ENCODE measurements at places on chromosomes 11 and 22. TPM values are rescaled to one million over a fixed set of nuclear protein-coding genes. Genes with fewer than 3 reads are reported as not detected.
A peak's percentile ranks its signal among the peaks of the same experiment; 100 is the strongest.

- DNase-seq = peak; percentile 47
These were observed 10.1 kb upstream of the B4GALNT4 start for GRCh38 chr11:359181-359714.

DNA sequence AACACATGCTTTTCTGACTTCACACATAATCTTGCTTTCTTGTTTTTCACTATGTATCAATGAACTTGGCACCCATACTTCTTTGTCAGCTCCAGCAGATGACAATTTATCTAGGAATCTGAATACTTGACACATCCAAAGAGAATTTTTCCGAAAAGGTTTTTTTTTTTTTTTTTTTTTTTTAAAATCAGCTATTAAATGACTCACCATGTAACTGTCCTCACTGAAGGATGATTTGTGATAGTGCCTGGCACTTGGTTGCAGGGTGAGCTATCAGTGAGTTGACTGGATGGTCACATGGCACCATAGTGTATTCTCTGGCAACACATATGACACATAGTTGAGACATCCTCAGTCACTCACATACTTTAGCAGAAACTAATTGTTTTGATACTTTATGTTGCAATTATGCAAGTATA is 133.4 kb upstream of the E2F8 start:
- no peak for DNase-seq

DNA sequence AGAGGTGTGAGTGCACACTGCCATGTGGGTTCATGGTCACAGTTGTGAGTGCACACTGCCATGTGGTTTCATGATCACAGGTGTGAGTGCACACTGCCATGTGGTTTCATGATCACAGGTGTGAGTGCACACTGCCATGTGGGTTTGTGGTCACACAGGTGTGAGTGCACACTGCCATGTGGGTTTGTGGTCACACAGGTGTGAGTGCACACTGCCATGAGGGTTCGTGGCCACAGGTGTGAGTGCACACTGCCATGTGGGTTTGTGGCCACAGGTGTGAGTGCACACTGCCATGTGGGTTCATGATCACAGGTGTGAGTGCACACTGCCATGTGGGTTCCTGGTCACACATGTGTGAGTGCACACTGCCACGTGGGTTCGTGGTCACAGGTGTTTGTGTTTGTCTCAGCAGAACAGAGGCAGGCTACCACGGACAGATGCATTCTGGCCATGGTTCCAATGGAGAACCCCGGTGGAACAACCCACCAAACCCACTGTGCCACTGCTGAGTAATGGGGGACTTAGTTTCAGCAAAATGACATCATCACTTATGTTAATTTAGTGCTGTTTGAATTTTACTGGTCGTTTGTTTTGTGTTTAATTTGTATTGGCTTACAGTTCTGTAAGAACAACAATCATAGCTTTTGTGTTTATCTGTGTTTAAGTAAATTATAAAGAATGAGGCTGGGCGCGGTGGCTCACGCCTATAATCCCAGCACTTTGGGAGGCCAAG is 57.2 kb downstream of the RPS6KA4 start:
- no peak for DNase-seq

DNA sequence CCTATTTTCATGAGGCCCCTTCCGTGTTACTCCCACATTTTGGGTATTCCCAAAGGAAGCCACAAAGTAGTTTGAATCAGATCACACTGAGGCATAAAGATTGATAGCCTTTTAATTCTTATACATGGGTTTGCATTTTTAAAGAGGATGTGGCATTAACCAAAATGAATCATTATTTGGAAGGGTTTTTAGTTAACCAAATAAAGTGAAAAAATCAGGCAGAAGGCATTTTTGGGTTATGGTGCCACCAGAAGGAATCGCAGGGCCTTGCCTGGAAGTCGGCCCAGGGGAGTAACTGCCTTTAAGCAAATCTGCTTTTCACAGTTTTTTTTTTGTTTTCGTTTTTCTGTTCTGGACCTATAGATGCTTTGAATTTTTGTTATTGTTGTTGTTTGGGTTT is 55.4 kb downstream of the HSD17B12 start:
- no peak for DNase-seq

DNA sequence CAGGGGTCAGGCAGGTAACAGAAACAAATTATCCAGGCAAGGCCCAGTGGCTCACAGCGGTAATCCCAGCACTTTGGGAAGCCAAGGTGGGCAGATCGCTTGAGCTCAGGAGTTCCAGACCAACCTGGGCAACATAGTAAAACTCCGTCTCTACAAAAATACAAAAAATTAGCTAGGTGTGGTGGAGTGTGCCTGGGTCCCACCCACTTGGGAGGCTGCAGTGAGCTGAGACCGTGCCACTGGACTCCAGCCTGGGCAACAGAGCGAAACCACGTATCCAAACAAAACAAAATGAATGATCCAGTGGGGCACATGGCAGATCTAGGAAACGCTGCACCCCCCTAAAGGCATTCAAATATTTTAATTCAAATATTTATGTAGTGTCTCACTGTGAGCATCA is 9.9 kb downstream of the NUMA1 start:
- no peak for DNase-seq

DNA sequence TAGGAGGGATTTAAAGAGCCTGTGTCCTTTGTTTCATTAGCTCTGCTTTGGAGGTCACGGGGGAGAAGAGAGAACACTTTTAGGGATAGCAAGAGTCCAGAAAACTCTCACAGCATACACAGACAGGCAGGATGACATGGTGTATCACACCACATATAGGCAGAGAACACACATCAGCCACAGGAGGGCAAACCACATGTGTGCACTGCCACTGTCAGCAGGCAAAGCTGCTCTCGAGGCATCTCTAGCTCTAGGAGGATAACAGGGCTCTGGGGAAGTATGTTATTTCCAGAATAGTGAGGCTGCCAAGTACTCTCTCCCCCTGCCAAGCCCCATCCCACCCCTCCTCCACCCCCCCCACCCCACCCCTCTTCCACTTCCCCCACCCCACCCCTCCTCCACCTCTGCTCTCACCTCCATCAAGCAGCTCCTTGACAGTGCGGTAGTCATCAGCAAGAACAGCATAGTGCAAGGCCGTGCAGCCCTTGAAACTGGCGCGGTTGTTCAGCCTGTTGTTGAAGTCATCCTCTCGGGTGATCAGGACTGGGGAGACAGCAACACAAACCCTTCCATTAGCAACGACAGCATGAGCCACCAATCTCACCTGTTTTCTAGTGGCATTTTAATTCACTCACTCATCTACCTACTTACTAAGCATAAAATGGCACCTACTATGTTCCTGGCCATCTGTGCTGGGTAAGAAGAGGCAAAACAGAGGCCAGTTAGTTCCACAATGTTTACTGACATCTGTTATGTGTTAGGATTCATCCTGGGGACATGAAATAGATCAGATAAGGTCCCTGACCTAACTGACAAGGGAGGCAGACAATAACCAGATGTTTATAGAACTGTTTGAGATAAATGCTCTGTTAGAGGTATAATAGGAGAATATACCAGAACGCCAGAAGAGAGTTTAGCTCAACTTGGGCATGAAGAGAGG is 75.6 kb downstream of the CLPB start:
- no peak for DNase-seq

DNA sequence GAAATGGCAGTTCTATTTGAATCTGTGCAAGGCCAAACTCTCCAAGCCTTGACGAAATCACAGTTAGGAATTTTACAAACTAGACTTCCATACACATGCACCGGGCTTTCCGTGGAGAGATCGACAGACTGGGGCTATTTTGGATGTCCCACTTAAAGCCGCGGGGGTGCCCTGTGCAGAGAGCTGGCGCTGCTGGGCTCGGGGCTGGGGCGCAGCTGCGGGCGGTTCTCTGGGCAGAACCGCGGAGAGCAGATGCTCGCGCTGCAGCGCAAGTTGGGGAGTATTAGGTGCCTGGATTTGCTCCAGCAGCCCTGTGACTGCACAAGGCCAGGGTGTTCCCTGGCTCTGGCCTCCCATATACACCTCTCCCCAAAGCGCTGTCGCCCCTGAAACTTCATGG is 67.2 kb downstream of the SPATA19 start:
- DNase-seq = no peak

- DNase-seq = no peak
These were observed 77.2 kb upstream of the FTH1 start for GRCh38 chr11:62044639-62045121.

NFAM1 gene
- total RNA-seq = 2.1 TPM

OR52E4 gene
- total RNA-seq = not detected

MISFA gene
- not detected for total RNA-seq

CYB5R2 gene
- total RNA-seq = 1.4 TPM

OR2D2 gene
- total RNA-seq = not detected

KRTAP5-7 gene
- not detected for total RNA-seq

C1QTNF4 gene
- 15.5 TPM for total RNA-seq

SPON1 gene
- 16.0 TPM for total RNA-seq

FREY1 gene
- total RNA-seq = 3.5 TPM

Data from sigmoid colon (tissue), 7 donors.